Heart left ventricle (tissue), 16 donors: ENCODE measurements at places on chromosomes 7 and 10. TPM values are rescaled to one million over a fixed set of nuclear protein-coding genes. Genes with fewer than 3 reads are reported as not detected.

- DNase-seq, result peak; percentile 79
Observed at GRCh38 chr7:148940702-148941597, 56.9 kb upstream of the EZH2 start.

- no peak for DNase-seq
Observed at GRCh38 chr7:24152877-24153472, 131.0 kb upstream of the NPY start.

- DNase-seq, result no peak
Observed at GRCh38 chr7:106279425-106280197, 5.2 kb downstream of the NAMPT start.

- no peak for DNase-seq
Observed at GRCh38 chr10:62356447-62356846, 17.7 kb upstream of the ZNF365 start.

DNA sequence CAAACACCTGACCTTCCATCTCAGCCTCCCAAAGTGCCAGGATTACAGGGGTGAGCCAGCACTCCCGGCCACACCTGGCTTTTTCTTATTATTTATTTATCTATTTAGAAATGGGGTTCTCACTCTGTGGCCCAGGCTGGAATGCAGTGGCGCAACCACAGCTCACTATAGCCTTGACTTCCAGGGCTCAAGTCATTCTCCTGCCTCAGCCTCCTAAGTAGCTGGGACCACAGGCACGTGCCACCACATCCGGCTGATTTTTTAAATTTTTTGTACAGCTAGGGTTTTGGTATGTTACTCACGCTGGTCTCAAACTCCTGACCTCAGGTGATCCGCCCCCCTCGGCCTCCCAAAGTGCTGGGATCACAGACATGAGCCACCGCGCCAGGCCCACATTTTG is 56.9 kb upstream of the MYL10 start:
- no peak for DNase-seq

GRCh38 chr7:92788559-92789183 is 47.7 kb downstream of the CDK6 start:
- DNase-seq, result no peak

GRCh38 chr7:131328377-131329175 is 900 bp downstream of the MKLN1 start:
- no peak for DNase-seq

- no peak for DNase-seq
Observed at GRCh38 chr10:132667342-132668047, 118.5 kb downstream of the NKX6-2 start.

DNA sequence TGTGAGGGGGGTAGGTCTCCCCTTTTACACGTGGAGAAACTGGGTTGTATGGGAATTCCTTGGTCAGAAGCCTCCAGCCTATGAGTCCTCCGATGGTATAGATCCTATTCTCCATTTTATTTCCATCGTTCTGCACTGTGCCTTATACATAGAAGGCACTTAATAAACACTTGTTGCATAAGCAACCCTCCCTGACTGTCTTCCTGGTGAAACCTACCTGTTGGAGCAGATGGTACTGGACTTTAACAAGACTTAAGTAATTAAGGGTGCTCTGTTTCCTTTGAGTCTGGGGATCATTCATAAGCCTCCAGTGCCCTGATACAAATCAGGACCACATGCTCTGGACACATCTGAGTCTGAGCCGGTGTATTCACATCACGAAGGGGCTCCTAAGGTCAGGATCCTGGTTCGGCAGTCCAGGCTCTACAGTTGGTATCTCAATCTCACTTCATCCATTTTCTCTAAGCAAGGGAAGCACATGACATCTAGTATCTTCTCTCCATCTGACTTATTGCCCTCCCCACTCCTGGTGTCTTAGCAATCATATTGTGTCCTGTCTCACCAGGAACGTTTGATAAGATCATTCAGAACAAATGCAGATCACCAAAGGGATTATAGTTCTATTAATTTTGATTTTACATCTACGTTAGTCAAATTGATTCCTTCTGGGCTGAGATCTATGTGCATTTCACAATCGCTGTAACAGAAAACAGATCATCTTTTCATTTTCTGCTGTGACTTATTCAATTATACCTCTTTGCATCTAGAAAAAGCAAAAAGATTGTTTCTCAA is 22.8 kb upstream of the EZH2 start:
- DNase-seq, result no peak

Gene NT5C2
- total RNA-seq, result 43.6 TPM

Gene OR2A42
- total RNA-seq, result not detected
